ENCODE measurements at places on chromosomes 12 and 14.

DNA sequence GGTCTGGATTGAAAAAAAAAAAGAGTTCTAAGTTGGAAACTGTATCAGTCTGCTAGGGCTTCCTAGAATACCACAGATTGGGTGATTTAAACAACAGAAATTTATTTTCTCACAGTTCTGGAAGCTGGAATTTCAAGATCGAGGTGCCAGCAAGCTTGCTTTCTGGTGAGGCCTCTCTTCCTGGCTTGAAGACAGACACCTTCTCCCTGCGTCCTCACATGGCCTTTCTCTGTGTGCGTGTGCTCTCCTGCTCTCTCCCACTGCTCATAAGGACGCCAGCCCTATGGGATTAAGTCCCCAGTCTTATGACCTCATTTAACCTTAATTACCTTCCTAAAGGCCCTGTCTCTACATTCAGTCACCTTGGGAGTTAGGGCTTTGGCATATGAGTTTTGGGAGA is 215.5 kb downstream of the PIK3C2G start:
- no peak for DNase-seq

DNA sequence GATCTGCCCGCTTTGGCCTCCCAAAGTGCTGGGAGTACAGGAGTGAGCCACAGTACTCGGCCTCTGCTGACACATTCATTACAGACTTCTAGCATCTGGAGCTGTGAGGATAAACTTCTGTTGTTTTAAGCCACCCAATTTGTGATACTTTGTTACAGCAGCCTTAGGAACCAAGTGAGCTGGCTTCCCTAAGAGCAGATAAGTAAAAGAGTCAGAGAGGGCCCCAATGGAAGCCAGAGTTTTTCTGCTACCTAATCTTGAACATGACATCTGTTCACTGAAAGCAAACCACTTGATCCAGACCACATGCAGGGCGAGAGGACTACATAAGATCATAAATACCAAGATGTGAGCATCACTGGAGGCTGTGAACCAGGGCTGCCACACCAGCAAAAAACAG is 3.7 kb upstream of the MAPKAPK5 start:
- no peak for DNase-seq

GRCh38 chr12:128914908-128915563 is 61.8 kb downstream of the GLT1D1 start:
- DNase-seq: no peak

DNA sequence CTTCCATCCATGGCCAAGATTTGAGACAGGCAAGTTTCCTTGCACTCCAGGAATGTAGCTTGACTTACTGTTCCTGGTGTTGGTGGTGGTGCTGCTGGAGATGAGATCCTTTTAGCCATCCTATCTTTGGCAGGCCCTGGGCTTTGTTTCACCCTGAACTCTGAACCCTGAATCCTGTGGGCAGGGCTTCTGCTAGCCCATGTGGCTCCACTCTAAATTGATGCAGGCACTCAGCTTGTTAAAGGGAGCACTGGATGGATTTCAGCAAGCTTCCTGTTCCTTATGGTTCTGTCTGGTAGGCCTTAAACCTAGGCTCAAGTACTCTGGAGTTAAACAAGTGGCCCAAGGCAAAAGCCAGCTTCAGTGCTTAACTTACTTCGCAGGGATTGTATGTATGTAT is 138.2 kb downstream of the RGS6 start:
- DNase-seq: no peak

- no peak for DNase-seq
These were observed 129.7 kb downstream of the CHST11 start for GRCh38 chr12:104586351-104586919.

GRCh38 chr12:753611-754472 is 1.5 kb downstream of the WNK1 start:
- no peak for DNase-seq

GRCh38 chr14:101018561-101019290 is 115.2 kb upstream of the RTL1 start:
- DNase-seq: no peak

DNA sequence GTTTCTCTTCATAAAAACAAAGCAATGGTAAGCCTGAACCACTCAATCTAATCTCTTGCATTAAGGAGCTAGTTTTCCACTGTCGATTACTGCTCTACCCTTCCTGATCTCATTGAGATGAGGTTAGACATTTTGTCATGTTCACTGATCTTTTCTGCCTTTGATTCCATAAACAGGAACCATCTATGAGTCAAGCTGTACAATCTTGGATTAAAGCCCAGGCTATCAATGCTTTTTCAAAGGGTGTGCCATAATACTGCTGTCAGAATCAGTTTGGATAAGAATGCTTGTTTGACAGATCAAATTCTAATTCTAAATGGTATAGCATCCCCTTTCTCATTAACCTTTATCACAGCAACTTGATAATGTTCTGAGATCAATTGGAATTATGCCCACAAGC is 16.1 kb downstream of the GRIP1 start:
- no peak for DNase-seq

GRCh38 chr14:68420350-68420749 is 372.5 kb downstream of the ZFP36L1 start:
- DNase-seq: no peak

- DNase-seq: no peak
These were observed 444.5 kb upstream of the FAR2 start for GRCh38 chr12:28704477-28705169.

DNA sequence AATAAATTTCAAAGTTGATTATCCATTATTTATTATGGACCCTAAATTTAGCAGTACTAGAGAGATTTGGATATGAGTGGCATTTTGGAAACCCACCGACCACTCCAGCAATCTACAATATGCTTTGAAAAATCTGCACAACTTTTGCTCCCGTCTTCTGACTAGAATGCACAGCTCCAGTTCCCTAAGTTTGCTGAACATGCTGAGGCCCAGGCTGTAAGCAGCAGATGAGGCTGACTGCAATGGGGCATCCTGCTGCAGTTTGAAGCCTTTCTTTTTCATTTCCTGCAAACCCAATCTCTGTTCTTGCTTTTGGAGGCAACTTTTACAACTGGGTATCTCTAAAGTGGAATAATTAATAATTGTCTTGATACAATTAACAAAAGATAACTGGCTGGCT is 405.8 kb downstream of the ATP23 start:
- DNase-seq: no peak

- no peak for DNase-seq
These were observed 59.3 kb upstream of the SLC2A13 start for GRCh38 chr12:40165179-40165578.

- DNase-seq: no peak
These were observed 9.5 kb downstream of the BATF start for GRCh38 chr14:75531660-75532317.

DNA sequence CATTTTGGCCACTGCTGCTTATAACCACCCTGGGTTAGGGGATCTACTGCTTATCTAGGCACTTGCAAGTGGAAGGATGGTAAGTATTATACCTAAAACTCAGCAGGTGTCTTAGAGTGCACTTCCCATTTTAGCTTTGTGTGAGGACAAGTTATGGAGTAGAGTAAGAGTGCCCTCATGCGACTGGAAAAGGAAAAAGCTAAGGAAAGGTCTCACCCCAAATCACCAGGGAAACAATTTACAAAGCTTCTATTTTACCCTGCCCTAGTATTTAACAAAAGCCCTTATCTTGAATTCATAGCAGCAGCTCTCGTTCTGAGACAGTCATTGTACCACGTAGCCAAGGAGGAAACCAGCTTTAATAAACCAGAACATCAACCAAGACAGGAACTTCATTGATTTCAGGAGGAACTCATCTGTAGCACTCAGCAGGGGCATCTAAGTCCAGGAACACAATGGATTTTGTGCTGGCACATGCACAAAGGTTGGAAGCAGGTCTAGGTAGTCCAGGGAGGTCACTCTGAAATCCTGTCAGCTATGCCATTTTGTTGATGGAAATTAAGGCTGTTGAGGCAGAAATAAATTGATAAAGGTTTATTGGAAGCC is 2.9 kb downstream of the RDH12 start:
- DNase-seq: peak; percentile 35

GRCh38 chr14:25400607-25401206 is 350.8 kb upstream of the STXBP6 start:
- no peak for DNase-seq

- DNase-seq: no peak
These were observed 17.4 kb downstream of the KRT76 start for GRCh38 chr12:52759695-52760094.

DNA sequence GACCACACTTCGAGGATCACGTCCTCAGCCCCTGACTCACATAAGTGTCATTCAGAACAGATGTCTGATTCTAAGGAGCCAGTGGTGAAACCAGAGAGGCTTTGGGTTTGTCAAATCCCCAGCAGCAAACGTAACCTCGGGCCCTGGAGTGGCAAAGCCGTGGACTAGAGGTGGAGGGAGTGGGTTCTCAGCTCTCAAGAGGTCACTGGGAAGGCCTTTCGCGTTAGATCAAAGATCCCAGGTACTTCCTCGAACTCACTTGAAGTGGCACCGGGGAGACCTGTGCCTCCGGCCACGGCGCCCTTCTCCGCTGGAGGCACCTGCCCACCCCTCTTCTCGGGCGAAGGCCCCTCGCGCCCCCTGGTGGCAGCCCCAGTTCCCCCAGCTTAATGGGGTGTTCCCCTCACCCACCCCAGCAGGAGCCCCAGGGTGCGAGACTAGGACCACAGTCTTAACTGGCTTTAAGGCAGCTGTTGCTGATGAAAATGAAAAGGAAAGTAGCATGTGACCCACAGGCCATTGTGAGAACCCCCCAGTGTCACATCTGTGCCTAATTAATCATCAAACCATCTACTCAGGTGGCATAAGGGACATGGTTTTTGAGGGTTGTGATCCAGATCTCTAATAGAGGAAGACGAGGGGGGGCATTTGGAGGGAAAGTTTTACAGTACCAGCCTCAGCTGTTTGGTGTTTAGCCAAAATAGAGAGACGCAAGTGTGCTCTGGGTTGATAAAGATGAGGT is 672 bp upstream of the ESR2 start:
- DNase-seq: no peak

DNA sequence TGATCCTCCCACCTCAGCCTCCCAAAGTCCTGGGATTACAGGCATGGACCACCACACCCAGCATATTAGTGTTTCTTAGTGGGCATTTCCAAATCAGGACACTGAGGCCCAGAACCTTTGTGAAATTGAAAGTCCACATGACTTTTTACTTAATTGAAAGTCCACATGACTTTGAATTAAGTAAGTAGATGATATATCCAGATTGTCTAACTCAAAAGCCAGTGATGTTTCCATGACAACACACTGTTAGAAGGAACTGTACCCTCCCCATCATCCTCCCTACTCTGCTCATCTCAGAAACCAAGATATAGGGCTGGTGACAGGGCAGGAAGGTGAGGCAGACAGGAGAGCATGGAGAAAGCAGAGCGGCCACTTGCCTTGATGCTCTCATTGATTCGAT is 7.2 kb downstream of the MYO1A start:
- no peak for DNase-seq

DNA sequence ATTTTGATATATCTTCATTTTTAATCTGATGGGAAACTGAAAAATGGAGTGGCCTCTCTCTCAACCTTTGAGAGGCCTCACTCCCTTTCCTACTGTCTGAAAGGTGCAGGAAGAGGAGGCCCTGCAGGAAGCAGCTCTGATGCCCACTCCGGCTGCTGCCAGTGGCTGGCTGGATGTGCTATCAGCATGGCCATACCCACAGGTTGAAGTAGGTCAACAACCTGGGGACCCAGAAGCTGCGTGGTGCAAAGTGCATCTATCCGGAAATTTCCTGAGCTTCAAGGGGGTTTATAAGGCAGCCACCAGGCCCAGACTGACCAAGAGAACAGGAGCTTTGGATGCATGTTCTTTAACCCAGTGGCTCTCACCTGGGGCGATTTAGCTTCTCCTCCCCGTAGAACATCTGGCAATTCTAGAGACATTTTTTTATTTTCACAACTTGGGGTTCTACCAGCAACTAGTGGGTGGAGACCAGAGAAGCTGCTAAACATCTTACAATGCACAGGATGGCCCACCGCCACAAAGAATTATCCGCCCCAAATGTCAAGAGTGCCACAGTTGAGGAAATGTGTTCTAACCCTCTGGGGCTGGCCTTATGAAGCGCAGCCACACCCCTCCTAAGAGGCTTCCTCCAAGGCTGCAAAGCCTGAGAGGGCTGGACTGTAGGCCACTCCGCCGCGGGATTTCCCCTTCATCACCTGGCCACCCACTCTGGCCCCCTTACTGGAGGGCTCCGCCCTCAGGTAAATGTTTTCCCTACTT is 8.2 kb upstream of the BATF start:
- no peak for DNase-seq

GRCh38 chr12:117967043-117967442 is 1.7 kb downstream of the KSR2 start:
- DNase-seq: no peak

GRCh38 chr12:116651089-116651488 is 86.8 kb downstream of the SPRING1 start:
- DNase-seq: no peak

DNA sequence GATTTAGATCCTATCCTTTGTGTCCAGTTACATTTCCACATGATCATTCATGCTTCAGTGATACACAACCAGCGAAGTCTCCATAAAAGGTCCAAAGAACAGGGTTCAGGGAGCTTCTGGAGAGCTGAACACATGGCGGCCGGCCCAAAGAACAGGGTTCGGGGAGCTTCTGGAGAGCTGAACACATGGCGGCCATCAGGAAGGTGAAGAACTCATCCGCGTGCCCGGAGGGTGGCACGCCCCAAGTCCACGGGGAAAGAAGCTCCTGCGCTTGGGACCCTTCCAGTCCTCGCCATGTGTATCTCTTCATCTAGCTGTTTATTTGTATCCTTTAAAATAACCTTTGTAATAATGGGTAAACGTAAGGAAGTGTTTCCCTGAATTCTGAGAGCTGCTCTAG is 91.9 kb upstream of the FLRT2 start:
- no peak for DNase-seq

GRCh38 chr12:65695113-65695865 is 129.0 kb upstream of the HMGA2 start:
- DNase-seq: no peak

GRCh38 chr12:122327494-122328385 is 61.4 kb upstream of the VPS33A start:
- no peak for DNase-seq

DNA sequence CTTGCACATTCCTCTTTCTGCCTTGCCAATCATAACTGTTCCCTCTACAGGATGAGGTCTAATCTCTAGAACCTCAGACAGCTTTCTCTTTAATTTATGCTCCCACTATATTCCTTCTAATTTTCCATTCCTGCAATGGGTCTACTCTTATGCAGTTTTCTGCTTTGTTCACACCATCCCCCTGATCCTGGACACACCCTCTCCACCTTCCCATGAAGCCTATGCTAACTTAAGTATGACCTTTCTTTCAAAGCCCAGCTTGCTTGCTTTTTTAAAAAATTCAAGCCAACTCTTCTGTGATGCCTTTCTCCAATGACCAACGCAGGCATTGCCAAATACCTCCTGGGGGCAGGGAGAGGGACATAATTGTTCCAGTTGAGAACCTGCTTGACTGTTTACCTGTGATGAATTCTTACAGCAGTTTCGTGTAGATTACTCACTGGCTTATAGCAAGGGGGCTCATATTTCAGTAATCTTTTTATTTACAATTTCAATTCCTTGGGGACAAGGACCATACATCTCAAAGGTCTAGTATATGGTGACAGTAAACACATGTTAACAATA is 7.8 kb downstream of the SLC38A1 start:
- no peak for DNase-seq

GRCh38 chr12:108169708-108170107 is 40.6 kb downstream of the WSCD2 start:
- no peak for DNase-seq

- DNase-seq: no peak
These were observed 12.6 kb downstream of the RASSF9 start for GRCh38 chr12:85823436-85824180.

- no peak for DNase-seq
These were observed 178.5 kb downstream of the SSPN start for GRCh38 chr12:26373606-26374495.
